ENCODE measurements at places on chromosomes 4 and X.

DNA sequence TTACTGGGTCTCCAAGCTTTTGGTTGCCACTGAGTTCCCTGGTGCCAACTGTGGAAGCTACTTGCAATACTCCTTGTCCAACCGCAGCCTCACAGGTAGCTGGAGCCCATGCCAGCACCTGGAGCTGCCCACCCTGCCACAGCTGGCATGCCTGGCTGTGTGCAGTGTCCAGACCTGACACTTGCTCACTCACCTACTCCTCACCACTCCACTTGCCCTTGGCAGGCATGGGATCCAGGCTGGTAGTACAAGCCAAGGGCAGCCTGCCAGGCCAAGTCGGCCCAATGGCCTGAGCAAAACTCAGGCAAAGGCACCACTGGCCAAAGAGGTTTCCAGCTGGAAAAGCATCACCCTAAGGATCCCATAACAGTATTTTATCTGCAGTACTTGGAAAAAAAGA is 246.3 kb downstream of the PDGFC start:
- DNase-seq: no peak

- no peak for DNase-seq
Observed at GRCh38 chr4:55539658-55540057, 7.1 kb downstream of the CLOCK start.

DNA sequence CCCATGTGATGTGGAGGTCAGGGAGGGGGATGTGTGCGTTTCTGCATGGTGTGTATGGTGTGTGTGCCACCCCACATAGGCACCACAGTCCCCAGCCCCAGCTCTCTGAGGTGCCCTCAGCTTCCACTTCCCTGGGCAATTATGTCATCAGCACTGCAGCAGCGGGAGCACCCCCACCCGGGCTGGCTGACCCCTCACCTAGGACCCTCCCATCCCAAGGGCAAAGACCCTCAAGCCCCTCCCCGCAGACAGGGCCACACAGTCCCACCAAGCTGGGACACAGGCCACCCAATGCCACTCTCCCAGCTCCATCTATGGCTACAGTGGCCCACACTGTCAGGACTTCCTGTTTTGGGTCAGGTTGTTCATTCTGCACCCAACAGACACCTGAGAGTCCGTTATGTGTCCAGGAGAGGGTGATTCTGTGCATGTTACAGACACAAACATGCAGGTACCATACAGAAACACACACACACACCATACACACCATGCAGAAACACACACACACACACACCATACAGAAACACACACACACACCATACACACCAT is 75.2 kb downstream of the JAKMIP1 start:
- no peak for DNase-seq

GRCh38 chr4:168240821-168241220 is 77.7 kb downstream of the DDX60 start:
- DNase-seq: no peak

DNA sequence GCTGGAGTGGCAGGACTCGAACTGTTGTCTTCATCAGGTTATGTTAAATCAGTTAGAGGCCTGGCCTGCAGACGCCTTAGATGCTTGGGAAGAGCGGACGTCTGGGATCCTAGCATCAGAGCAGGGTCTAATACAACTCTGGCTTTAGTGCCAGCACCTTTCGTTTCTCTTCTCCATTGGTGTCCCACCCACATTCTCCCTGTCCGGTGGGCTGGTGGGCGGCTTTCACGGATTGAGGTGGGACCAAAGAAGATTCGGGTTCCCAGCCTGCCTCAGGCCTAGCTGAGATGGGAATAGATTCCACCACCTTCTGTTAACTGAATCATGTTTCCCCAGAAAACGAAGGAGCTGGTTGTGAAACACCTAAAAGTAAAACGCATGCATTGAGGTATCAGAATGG is 939 bp downstream of the PDK3 start:
- DNase-seq: no peak

DNA sequence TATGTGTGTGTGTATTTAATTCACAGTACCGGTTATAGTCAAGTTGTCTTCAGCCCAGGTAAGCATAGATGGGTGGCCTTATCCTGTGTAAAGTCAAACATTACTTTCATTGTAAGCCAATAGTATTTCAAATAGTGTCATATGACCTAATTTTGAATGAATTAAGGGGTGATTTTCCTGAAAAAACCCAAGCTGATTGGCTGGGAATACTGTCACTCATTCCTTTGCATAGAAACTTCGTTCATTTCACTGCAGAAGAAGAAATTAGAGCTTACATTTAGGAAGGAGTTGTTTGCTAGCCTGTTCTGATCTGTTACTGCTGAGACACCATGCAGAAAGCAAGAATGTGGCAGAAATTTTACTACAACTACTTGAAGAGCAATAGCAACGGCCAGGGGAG is 45.4 kb downstream of the SMARCAD1 start:
- no peak for DNase-seq

- DNase-seq: no peak
Observed at GRCh38 chr4:77026322-77026704, 49.5 kb downstream of the CCNI start.

- no peak for DNase-seq
Observed at GRCh38 chr4:107388736-107389274, 331.2 kb downstream of the PAPSS1 start.

- DNase-seq: no peak
Observed at GRCh38 chr4:43481526-43481925, 589.0 kb downstream of the GRXCR1 start.

DNA sequence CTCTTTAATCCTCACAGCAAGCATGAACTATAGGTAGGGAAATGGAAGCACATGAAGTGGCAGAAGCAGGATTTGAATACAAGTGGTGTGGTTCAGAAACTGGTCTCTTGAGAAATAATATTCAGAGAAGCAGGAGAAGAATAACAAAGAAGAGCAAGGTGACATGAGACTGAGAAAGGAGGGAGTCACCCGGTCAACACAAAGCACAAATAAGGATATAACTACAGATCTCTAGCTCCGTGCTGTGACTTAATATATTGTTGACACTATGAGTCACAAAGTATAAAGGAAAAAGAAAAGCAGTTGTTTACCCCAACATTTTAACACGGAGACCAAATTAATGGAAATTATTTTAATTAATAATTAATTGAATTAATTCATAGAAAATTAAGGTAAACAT is 204.5 kb downstream of the CPE start:
- DNase-seq: no peak

DNA sequence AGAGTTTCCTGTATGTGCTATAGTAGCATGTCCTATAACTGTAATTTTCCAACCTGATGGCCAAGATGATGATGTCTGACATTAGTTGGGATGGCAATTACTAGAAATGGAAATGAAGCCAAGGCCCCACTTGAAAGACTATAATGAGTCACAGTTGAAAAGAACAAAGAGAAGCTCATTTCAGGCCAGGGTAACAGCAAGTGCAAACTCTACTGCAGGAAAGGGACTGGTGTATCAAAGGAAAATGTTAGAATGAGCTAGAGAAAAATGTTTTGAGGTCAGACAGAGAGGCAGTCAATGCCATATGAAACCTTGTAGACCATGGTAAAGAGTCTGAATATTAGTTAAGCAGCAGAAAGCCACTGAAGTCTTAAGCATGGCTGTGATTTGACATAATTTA is 146.2 kb upstream of the SH3RF1 start:
- DNase-seq: no peak

DNA sequence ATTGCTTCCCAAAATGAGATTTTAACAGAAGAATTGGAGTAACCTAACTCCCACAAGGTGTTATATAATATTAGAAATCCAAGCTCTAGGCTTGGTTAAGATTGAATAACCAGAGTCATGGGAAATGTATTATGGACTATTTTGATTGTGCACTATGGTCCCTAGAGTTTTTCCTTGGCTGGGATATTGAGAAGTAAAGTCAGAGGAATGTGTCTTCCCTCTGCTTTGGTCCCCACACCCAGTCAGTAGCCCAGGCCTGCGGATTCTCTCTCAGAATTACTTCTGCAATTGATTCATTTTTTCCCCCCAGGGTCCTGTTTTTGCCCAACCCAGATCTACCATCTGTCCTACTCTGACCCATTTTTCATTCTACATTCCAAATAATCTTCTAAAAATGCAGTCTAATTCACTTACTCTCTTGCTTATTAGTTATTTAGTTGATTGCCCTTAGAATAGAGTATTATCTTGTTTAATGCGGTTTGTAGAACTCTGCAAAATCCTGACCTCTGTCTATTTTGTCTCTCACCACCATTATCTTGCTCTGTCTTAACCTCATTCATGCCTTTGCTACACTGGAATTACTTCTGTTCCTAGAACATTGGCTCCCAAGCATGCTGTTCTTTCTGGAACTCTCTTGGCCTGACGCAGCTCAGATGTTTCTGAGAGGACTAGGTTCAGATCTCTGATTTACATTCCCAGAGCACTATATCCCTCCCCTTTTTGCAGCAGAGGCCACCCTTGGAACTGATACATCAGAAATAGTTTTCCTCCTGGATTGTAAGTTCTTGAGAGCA is 23.6 kb downstream of the GUCY1A1 start:
- DNase-seq: no peak

DNA sequence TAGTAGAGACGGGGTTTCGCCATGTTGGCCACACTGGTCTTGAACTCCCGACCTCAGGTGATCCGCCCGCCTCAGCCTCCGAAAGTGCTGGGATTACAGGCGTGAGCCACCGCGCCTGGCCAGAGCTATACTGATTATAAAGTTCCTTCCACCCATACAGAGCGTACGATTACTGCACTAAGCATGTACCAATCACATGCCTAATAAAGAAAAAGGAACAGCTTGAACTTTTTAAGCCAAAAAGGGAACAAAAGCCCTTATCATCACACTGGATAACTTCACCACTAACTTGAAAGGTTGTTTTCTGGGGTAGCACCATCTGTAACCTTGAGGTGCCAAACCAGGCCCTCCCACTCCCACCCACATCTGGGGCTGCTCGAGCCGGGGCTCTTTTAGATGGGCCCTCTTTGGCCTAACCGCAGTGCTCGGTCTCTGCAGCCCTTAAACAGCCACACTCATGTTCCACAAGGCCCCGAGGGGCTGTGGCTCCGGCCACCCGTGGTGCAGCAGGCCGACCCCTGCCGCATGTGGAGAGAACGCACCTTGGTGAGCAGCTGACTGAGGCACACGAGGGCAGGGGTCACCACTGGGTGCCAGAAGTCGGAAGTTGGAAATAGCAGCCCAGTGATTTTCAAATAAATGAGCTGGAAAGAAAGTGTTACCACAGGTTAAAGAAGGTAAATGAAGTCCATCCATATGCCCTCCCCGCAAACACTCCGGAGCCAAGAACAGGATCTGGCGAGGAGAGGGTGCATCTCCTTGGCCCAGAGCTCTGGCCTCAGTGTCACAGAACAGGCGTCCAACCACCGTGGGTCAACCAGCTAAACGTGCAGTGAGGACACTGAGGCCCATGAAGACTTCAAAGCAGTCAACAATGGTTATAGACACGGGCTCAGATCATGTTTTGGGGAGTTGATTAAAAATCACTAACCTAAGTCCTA is 18.4 kb downstream of the NOP14 start:
- DNase-seq: no peak

- DNase-seq: no peak
Observed at GRCh38 chr4:41977709-41978108, 3.8 kb upstream of the DCAF4L1 start.

DNA sequence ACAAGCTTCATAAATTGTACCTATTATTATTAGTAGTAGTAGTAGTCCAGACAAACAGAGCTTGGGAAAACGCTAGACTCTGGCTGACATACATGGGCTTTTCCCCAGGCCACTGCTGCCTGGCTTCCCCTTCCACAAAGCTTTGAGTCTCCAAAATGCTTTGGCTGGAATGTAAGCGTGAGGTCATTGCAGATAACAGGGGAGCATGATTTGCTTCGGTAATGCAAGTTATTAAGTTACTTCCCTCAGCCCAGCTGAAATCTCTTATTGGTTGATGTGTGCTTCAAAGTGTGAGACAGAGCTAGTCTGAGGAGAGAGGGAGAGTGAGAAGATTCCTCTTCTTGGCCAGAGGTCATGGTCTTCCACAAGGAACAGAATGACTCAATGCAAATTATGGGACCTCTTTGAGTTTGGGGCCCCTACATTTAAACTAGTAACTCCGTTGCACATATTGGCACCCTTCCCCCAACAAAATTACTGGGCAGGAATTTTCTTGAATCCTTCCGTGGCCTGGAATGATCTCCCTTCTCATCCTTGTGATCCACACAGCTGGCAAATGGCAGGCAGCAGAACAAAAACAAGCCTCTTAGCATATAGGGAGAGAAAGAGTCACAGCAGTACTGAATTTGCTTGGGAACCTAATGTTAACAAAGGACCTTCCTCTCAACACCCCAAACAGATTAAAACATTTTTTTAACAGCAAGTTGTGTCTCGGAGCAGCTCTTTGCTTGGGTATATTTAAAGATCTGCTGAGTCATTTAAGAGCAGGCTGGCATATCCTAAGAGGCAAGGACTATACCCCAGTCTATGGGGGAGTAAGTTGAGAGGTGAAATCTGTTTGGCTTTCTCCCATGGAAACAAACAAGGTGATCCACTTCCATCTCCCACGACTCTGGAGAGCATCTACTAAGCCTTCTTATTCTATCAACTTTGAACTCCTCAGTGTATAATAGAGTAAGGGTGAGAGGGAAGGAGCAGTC is 19.9 kb downstream of the AR start:
- DNase-seq: no peak

DNA sequence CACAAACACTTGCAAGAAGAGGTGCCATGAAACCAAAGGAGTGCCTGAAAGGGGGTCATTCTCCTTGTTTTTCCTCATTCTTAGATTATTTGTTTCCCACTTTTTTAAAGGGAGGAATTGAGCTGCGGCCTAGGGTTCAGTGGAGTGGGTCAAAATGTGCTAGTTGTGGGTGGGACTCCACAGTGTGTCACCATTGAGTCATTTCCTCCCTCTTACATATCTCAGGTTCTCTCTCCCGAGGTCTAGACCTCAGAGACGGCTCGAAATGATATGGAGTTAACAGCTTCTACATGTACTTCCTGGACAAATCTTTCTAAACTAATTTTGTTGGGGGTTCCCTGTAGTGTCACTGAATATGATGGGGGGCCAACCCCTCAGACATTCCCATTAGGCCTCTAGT is 328.4 kb upstream of the SPANXN1 start:
- no peak for DNase-seq

DNA sequence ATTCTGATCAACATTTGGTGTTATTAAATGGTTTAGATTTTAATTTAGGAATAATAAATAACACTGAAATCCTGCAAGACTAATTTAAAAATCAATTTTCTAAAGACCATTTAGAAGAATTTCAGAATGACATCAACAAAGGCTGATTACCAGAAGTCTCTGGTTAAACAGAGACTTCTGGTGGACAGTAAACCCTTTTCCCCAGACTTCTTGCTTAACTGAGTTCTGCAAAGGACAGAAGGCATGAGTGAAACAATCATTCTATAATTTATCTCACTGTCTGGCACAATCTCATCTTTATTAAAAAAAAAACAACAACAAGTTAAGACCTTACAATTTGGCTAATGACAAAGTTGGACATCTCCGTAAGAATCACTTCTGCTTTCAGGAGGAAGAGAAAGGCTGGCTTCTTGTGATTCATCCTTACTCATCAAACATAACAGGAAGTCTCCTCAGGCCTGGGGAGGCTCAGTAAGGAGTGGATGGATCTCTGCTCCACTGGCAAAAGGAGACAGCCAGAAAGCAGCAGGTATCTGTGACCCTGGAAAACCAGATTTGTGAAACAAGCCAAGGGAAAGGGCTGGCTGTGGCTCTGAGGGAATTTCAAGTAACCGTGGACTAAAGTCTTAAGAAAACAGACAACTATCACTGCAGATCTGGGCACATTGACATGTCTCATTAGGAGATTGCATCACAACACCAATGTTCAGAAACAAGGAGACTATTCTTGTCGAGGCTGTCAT is 908 bp upstream of the TLR6 start:
- DNase-seq: no peak

GRCh38 chrX:64205441-64205734 is at the start of gene AMER1:
Gene AMER1, minus strand, starts transcription at chrX:64205708. Its CDS starts 12,422 bp downstream, at chrX:64193286.
- no peak for DNase-seq

- no peak for DNase-seq
Observed at GRCh38 chr4:13966231-13967195, 339.0 kb upstream of the BOD1L1 start.

All from stimulated activated CD8-positive, alpha-beta memory T cell treated with anti-CD3 and anti-CD28 coated beads, Interleukin-4, amount 100 ng/mL, for 1 hour (primary cell).